CD4-positive, alpha-beta T cell treated with Interleukin-17A for 4 hours (primary cell): ENCODE measurements at places on chromosomes 16 and 17.

DNA sequence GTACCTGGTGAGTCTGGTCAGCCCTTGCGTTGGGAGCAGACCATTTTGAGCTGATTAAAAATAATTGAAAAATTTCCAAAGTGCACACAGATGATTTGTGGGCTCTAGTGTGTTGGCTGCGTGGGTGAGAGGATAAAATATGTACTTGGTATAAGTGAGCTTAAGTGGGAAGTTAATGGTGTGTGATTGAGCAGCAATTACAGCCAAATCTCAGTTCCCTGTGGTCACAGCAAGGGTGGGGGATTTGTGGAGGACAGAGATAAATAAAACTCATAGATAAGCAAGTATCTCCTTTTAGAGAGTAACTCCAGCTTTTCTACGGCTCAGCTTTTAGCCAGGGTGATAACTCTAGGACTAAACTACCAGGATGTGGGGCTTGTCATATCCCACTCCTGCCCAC lies 390.4 kb downstream of the UTP18 start:
- no peak for DNase-seq

DNA sequence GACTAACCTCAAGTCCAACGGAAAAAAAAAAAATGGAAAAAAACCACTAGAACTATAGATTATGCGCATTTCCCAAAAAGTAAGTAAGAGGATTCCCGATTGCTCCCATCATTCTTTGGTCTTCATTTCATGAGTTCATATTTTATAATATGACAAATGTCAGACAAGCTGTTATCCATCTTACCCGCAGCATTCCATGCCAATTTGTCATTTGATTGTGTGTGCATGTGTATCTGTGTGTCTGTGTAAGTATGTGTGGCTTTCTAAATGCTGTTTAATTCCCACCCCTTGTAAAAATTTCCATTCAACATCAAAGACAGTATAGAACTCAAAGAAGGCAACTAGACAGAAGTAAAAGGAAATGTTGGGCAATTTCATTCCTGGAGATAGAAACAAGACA lies 434.1 kb downstream of the CDH11 start:
- no peak for DNase-seq

DNA sequence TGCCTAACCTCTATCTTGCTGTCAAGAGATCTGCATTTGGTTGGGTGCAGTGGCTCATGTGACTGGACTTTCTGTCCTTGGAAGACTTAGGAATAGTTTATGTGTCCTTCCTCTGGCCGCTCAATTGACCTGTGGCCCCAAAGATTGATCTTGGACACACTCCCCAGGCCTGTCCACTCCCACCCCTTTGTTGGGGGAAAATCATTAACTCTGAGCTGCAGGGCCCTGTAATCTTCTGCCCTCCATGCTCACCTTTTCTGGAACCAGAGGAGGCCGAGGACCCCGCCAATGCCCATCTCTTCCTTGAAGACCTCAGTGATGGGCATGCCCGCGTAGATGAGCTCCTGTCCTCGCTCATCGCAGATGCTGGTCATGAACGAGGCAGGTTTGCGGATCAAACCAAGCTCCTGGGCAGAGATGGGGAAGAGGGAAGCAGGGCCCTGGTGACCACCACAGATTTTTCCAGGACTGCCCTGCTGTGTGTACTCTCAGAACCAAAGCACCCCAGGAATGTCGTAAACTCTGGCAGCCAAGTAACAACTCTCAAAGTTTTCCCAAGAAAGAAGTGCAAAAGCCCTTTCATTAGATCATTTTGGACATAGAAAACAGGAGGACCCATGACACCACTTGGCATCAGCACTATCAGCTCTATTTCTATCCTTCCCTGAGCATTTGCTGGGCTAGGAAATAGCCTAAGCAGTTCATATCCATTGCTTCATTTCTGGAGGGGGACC lies 8.5 kb upstream of the KLHL11 start:
- DNase-seq, result no peak

DNA sequence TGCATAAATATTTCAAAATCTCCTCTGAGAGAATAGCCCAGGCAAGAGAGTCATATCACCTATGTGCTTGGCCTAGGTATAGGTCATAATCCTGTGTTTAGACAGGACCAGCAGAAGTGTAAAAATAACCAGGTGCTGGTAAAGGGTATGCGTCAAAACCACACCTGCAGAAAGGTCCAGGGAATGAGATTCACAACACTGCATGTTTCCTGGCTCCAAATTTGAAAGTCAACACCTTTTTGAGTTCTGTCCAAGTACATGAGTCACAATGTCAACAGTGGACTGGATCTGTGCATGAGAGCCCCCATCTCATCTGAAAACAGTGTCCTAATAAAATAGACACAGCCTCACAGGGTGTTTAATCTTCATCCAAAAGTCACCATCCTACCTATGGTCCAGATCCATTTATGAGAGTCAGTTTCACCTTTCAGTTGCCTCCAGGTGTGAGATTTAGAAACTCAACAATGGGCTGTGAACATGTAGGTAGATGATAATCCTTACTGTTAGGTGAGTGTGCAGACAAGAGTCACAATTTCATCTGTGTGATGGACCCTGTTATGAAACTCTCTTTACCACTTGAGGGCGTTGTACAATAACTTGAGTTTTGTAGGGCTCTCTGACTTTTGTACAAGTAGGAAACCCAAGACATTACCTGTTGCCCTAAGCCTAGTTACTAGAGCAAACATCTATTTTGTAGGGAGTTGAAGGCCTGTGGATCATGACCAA lies 2100.7 kb downstream of the TP53TG3F start:
- DNase-seq, result no peak

GRCh38 chr16:48538746-48539484 lies 71.1 kb downstream of the N4BP1 start:
- peak; percentile 48 for DNase-seq

DNA sequence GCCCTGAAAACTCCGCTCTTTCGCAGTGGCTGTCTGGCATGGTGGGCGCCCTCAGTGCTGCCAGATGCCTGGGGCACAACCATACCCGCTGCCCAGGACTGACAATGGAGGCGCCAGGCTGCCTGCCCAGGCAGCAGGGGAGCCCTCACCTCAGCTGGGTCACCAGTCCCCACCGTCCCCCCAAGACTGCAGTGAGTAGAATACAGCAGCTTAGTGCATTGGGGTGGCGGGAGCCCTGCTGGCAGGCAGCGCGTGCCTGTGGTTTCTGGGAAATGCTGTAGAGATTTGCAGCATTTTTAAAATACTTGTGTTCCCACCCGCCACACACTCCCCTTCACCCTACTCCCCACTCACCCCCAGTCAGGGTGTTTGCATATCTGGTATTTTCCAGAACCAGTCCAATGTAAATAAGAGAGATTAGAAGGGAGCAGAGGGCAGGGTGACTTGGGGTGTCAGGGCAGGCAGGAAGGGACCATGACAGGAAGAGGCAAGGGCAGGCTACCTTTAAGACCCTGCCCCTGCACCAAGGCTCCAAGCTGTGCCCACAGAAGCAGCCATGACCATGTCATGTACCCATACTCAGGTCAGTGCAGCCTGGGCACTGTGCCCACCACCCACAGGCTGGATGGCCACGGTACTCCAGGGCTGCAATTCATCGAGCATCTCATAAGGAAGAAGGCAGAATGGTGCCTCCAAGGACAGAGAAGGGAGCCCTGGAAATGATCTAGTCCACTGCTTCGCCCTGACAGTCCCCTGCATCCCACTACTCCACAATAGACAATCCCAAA lies 21.5 kb downstream of the MYO18A start:
- no peak for DNase-seq

GRCh38 chr16:12455287-12455798 lies 348.3 kb downstream of the CPPED1 start:
- peak; percentile 52 for DNase-seq

GRCh38 chr16:30430428-30430970 lies 669 bp upstream of the DCTPP1 start:
- DNase-seq, result no peak
